Activated naive CD8-positive, alpha-beta T cell treated with anti-CD3 and anti-CD28 coated beads for 36 hours (primary cell): ENCODE measurements at places on chromosomes 2 and 18. TPM values are rescaled to one million over a fixed set of nuclear protein-coding genes. Genes with fewer than 3 reads are reported as not detected.

Gene MARCHF4
- total RNA-seq = not detected

Gene LYPD6B
- total RNA-seq = not detected

Gene SUCLG1
- 72.8 TPM for total RNA-seq

Gene ABCG5
- not detected for total RNA-seq

DNA sequence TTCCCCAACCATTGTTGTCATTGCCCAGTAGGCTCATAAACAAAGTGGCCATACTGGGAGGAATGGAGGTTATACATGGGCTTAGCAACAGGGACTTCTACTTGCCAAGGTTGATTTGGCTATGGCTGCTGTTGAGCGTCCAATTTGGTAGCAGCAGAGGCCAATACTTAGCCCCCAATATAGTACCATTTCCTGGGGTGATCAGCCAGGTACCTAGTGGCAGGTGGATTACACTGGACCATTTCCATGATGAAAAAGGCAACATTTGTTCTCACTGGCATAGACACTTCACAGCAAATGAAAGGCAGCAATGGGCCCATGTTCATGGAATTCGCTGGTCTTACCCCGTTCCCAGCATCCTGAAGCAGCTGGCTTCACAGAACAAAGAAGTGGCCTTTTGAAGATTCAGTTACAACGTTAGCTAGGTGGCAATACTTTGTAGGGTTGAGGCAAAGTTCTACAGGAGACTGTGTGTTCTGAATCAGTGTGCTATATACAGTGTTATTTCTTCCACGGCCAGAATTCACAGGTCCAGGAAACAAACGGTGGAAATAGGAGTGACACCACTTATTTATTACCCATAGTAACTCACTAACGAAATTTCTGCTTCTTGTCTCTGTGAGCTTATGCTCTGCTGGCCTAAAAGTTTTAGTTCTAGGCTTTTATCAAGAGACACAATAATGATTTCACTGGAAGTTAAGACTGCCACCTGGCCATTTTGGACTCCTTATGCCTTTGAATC lies 37.5 kb downstream of the FBXO11 start:
- no peak for DNase-seq
